ENCODE measurements at places on chromosomes 1 and 21. TPM values are rescaled to one million over a fixed set of nuclear protein-coding genes. Genes with fewer than 3 reads are reported as not detected.

GRCh38 chr1:32702599-32703478 lies at the start of gene SYNC:
TSS of gene SYNC (minus strand) at chr1:32702770. CDS start at chr1:32702660, 110 bp downstream.
- ATAC-seq: peak; percentile 70

DNA sequence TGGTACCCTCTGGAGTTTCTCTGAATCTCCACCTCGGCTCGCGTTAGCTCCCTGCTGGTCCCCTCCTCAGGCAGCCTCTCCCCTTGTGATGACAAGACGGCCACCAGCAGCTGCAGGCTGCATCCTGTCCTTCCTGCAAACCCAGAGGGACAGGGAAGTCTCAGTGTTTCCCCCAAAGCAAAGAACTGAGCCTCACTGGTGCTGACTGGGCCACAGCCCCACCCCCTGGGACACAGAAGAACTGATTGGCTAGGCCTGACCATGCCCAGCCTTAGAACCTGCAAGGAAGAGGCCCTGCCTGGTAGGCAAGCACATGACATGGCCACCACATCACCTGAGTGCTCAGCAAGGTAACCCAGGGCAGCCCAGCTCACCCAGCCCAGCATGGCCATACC lies 34.6 kb downstream of the TMEM51 start:
- no peak for ATAC-seq

Gene CFAP141
- not detected for total RNA-seq

DNA sequence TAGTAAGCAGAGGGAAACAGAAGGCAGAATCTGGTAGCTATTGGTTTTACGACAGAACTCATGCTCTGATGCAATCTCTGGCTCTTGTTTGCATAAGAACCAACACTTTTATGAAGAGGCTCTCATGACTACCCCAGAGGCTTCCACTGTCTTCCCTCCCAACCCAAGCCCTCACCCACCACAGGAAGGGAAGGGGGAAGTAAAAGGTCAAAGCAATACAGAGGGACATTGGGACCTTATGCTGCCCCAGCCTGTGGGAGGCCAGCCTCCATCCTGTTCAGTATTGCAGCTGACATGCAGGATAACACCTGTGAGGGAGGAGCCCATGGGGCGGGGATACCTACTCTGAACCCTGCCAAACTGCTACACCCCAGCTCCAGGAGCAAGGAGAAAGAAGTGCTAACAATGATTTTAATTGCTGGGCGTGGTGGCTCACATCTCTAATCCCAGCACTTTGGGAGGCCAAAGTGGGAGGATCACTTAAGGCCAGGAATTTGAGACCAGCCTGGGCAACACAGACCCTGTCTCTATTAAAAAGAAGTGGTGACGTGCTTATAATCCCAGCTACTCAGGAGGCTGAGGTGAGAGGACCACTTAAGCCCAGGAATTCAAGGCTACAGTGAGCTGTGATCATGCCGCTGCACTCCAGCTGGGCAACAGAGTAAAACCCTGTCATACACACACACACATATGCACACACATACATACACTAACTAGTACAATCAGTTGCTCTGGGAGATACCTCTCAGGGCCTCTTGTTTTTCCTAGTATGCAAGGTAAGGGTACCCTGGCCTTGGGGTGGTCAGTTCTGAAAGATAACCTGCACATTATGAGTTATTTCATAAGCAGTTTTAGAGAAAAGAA lies 9.5 kb downstream of the MR1 start:
- ATAC-seq: peak; percentile 40

GRCh38 chr1:186828611-186829454 lies at the start of gene PLA2G4A:
TSS of gene PLA2G4A (plus strand) at chr1:186828949. CDS start at chr1:186854355, 25,406 bp downstream.
- peak; percentile 58 for ATAC-seq

- no peak for ATAC-seq
These were observed 9.3 kb downstream of the SLC25A24 start for GRCh38 chr1:108190686-108191416.

Gene EVA1C
- 0.66 TPM for total RNA-seq

DNA sequence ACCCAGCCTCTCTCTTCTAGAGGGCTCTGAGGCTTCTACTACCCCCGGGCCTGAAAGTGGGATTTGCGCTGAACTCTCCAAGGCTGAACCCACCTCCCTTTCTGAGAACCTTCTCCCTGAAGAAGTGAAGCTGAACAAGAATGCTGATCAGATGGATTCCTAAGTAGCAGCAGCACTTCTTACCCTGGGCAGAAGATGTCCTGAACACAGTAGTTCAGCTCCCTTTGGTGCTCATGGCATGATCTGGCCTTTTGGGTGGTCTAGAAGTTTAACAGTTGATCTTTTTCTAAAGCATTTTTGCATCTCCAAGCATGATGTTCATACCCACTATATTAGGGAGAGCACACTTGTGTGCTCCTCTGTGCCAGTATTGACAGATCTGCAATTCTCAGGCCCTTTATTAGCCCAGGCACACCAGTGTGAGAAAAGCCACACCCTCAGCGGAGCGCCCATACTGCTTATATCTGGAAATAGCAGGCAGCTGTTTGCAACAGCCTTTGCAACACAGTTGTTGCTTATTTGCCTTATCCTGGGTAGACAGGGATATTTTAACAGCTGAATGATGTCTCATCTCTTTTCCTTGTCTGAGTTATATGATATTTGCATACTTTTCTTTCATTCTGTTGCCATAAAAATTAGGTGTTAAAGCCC lies 34.2 kb downstream of the CNN3 start:
- peak; percentile 33 for ATAC-seq

DNA sequence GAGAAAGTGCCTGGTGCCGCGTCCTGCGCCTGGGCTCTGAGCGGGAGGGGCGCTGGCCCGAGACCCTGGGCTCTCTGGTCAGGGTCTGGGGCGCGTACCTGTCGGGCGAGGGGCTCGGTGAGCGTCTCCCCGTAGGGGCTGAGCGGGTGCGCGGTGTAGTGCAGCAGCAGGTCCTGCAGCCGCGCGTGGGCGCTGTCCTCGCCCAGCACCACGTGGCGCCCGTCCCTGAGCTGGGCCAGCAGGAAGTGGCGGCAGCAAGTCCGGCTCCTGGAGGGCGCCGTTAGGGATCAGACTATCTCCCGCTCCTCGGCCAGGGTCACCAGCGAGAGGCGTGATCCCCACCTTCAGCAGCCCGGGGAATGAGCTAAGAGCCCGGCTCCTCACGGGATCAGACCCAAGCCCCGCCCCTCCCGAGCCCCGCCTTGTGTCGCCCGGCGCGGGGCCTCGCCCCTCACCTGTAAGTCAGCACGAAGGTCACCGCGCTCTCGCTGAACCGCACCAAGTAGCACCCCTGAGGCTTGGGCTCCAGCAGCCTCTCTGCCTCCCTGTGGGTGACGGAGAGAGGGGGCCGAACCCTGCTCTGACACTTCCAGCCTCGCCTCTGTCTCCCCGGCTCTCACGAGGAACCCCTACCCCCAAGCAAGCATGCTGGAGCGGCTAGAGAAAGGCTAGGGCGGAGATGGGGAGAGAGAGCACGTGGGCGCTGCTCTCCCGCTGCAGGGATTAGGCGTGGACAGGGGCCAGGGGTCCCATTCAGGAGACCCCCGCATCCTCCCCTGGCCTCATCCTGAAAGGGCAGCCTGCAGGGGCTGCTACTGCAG lies 2.7 kb downstream of the SH2D2A start:
- peak; percentile 93 for ATAC-seq
